ENCODE measurements at places on chromosomes 4 and X. TPM values are rescaled to one million over a fixed set of nuclear protein-coding genes. Genes with fewer than 3 reads are reported as not detected.

DNA sequence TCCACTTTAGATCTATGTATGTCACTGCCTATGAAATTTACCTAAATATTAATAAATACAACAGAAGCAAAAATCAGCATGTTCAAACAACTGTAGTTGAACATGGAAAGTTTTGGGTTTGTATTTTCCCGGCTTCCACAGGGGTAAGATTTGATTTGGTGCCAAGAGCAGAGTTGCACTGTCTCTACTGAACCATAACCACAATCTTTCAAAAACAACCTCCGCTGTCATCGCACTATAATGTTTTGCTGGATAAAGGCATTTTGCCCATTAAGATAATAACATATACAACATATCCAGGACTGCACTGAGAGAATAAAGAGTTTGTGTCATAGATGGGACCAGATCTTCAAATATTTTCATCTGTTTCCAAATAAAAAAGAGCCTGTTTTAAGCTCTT is 94.9 kb downstream of the TENM3 start:
- no peak overlapping the region for H3K27ac ChIP-seq
- DNase-seq = no peak
- no peaks in the 10 kb centered on the region for H3K27me3 ChIP-seq
- H3K4me1 ChIP-seq = no peaks in the 10 kb centered on the region
- no peak overlapping the region for H3K4me3 ChIP-seq
- no peaks in the 10 kb centered on the region for H3K36me3 ChIP-seq

- H3K36me3 ChIP-seq = no peaks in the 10 kb centered on the region
- no peaks in the 10 kb centered on the region for H3K27me3 ChIP-seq
- DNase-seq = no peak
- no peak overlapping the region for H3K4me3 ChIP-seq
- H3K4me1 ChIP-seq = no peaks in the 10 kb centered on the region
- H3K27ac ChIP-seq = no peak overlapping the region
Measured at GRCh38 chr4:52822583-52822971, 39.5 kb upstream of the RASL11B start.

DNA sequence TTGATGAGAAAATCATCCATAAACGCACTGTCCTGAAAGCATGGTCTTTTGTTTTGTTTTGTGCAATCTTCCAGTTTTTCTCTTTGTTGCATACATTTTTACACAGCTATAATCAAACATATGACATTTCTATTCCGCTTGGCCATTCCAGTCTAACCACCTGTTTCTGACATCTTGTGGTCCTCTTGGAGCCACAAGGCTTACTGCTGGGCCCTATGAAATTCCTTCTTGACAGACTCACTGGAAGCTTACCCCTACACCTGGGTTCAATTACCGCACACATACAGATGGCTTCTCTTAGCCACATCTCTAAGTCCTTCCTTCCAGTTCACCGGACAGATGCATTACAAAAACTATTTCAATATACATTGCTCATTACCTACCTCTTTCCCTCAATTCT is 72.4 kb downstream of the PAPSS1 start:
- DNase-seq = no peak
- H3K36me3 ChIP-seq = peaks cover 32% of the 10 kb centered on the region
- no peak overlapping the region for H3K27ac ChIP-seq
- no peaks in the 10 kb centered on the region for H3K27me3 ChIP-seq

GRCh38 chr4:76476571-76476970 is 41.5 kb downstream of the SHROOM3 start:
- DNase-seq = no peak
- H3K27me3 ChIP-seq = no peaks in the 10 kb centered on the region
- no peaks in the 10 kb centered on the region for H3K36me3 ChIP-seq
- H3K4me3 ChIP-seq = no peak overlapping the region

DNA sequence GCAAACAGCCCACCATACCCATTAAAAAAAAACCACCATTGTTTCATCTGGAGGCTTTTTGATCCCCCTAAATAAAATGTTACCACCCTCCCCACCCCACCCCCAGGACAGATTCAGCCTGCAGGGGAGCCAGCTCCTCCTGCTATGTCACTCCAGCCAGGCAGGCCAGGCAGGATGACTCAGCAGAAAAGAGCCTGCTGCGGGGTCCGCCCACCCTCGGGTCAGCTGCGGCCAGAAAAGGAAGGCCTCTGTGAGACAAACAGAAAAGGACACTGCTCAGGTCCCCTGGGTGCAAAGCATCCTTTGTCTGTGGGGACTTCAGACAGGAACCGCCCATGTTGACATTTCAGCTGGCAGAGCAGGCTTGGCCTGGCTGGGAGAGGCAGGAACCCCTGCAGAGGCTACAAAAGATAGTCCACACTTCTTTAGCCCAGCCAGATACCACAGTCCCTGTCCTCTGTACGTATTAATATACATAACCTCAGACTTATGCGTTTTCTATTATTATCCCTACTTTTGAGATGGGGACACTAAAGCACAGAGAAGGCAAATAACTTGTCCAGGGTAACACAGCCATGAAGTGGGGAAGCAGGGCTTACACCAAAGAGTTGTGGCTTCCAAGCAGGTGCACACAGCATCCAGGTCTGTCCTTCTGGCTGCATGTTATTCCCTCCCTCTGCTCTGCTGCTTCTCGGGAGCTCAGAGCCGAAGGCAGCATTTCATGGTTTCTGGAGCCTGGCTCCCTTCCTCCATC is 147.7 kb downstream of the CPEB2 start:
- no peaks in the 10 kb centered on the region for H3K4me1 ChIP-seq
- no peaks in the 10 kb centered on the region for H3K27me3 ChIP-seq
- no peak overlapping the region for H3K4me3 ChIP-seq
- H3K36me3 ChIP-seq = no peaks in the 10 kb centered on the region
- DNase-seq = no peak

DNA sequence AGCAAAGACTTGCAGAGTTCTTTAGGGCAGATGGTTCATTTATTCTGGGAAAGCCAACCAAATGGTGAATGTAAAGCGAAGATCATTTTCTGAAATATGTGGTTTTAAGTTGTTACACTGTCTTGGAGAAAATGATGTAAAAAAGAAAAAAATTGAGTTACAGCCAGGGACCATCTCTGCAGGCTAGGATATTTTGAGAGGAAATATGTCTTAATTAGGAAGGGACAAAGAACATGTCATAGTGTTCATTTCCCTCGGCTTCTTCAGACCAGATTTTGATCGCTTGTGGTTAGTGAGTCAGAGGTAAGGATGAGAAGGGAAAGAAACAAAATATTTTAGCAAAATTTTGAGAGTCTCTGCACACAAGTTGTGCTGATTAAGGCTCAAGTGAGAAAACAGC is 59.0 kb upstream of the C1QTNF7 start:
- DNase-seq = no peak
- no peak overlapping the region for H3K4me3 ChIP-seq
- H3K27ac ChIP-seq = no peak overlapping the region
- no peaks in the 10 kb centered on the region for H3K27me3 ChIP-seq
- H3K4me1 ChIP-seq = no peaks in the 10 kb centered on the region

- no peaks in the 10 kb centered on the region for H3K27me3 ChIP-seq
- H3K27ac ChIP-seq = no peak overlapping the region
- no peak overlapping the region for H3K4me3 ChIP-seq
- H3K4me1 ChIP-seq = no peaks in the 10 kb centered on the region
- H3K36me3 ChIP-seq = no peaks in the 10 kb centered on the region
Measured at GRCh38 chrX:130984782-130985181, 73.4 kb upstream of the ARHGAP36 start.

- no peak for DNase-seq
- no peaks in the 10 kb centered on the region for H3K4me1 ChIP-seq
- no peaks in the 10 kb centered on the region for H3K36me3 ChIP-seq
- no peak overlapping the region for H3K27ac ChIP-seq
Measured at GRCh38 chr4:86055898-86056297, 304.0 kb downstream of the MAPK10 start.

GRCh38 chr4:53522334-53522733 is 69.0 kb downstream of the LNX1 start:
- H3K4me1 ChIP-seq = no peaks in the 10 kb centered on the region
- DNase-seq = no peak
- no peak overlapping the region for H3K27ac ChIP-seq
- H3K4me3 ChIP-seq = no peak overlapping the region

DNA sequence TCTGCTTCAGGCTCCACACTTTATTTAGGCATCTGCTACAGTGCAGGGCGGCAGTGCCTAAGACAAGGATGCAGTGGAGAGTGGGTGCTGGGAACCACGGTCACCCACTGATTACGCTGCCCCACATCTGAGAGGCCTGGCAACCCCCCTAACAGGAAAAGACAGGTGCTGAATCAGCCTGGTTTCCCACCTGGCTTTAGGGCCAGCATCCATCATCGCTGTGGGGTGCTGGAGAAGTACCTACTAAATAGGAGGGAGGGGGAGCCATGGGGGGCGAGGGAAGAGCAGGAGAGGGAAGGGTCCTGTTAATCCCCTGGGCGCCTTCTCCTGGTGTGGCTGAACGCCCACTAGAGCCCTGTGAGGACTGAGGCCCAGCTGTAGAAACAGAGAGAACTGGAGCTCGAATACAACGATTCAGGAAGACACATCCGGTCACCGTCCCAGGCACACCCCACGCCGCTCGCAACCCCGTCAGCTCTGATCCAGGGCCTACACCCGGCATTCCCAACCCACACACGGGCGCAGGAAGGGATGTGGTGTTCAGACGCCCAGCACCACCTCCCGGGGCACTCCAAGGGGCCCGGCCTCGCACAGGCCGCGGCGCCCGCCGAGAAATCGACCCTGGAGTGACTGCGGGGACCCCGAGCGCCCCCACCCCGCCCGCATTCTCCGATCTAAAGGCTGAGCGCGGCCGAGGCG is 554 bp downstream of the DCTD start:
- H3K27ac ChIP-seq = peak overlapping the region; percentile 76
- DNase-seq = no peak
- no peaks in the 10 kb centered on the region for H3K27me3 ChIP-seq
- peak overlapping the region; percentile 63 for H3K4me3 ChIP-seq
- H3K4me1 ChIP-seq = peaks cover 20% of the 10 kb centered on the region

DNA sequence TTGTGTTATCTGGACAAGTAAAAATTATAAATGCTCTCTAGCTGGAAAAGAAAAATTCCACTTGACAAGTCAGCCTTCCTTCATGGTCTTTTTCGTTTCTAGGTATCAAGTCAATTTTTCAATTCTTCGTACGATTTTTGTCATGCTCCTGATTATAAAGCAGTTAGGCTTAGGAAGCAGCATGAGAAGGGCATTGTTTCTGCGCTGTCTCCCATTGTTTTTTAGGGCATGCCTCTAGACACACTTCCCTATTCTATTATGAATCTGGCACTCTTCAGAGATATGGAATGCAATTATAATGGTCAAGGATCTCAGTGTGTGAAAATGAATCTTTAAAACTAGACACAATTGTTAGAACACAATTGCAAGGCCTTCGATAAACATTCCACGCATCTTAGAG is 164.1 kb upstream of the FAT1 start:
- no peak overlapping the region for H3K27ac ChIP-seq
- no peak overlapping the region for H3K4me3 ChIP-seq
- DNase-seq = no peak
- H3K27me3 ChIP-seq = no peaks in the 10 kb centered on the region

DNA sequence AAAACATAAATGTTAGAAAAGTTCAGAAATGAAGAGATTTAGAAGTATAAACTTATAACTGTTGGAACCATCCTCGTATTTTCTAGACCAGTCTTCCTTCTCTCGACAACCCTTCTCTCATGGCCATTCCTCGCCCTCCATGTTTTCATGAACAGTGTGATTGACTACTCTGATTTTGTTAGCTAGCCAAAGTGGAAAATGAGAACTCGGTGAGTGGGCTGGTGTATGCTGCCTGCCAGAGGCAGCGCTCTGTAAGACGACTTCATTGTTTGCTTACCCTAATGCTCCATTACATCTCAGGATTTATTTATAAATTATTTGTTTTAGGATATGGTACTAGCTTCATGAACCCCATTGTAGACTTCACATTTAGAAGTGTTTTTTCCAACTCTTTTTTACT is 153.0 kb downstream of the CBR4 start:
- H3K36me3 ChIP-seq = no peaks in the 10 kb centered on the region
- H3K27me3 ChIP-seq = no peaks in the 10 kb centered on the region
- H3K4me3 ChIP-seq = no peak overlapping the region
- DNase-seq = no peak

DNA sequence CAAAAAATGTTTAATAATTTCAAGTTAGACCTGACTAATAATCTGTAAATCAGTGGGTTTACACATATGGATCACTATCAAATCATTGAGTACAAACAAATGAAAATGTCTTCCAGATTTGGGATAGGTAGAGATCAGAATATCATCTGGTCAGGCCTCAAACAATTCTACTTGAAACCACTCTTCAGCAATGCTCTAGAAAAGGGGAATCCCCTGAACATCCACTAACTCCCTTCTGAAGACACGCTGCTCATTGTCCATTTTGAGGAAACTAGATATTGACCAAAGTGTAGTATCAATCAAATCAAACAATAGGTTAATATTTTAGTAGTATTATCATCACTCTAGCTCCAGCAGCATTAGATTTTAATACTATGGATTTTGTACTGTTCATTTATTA is 46.3 kb downstream of the SULT1E1 start:
- no peak for DNase-seq
- H3K27ac ChIP-seq = no peak overlapping the region
- H3K27me3 ChIP-seq = no peaks in the 10 kb centered on the region
- no peaks in the 10 kb centered on the region for H3K4me1 ChIP-seq

DNA sequence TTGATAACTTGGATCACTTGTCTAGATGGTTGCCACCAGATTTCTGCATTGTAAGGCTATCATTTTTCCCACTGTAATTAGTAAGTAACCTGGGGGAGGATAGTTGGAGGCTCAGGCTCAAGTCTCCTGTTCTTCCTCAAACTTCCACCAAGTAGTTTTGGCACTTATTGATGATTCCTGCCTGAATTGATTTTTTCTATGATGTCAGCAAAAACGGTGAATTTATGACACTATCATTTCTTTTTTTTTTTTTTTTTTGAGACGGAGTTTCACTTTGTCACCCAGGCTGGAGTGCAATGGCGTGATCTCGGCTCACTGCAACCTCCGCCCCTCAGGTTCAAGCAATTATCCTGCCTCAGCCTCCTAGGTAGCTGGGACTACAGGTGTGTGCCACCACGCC is 12.4 kb downstream of the TMSB4X start:
- H3K27ac ChIP-seq = no peak overlapping the region
- H3K36me3 ChIP-seq = no peaks in the 10 kb centered on the region
- H3K4me3 ChIP-seq = no peak overlapping the region
- peaks cover 56% of the 10 kb centered on the region for H3K4me1 ChIP-seq
- H3K27me3 ChIP-seq = no peaks in the 10 kb centered on the region
- no peak for DNase-seq

- no peaks in the 10 kb centered on the region for H3K27me3 ChIP-seq
- no peaks in the 10 kb centered on the region for H3K36me3 ChIP-seq
- no peaks in the 10 kb centered on the region for H3K4me1 ChIP-seq
- DNase-seq = no peak
- no peak overlapping the region for H3K27ac ChIP-seq
Measured at GRCh38 chrX:4059893-4060292, 346.4 kb upstream of the PRKX start.

DNA sequence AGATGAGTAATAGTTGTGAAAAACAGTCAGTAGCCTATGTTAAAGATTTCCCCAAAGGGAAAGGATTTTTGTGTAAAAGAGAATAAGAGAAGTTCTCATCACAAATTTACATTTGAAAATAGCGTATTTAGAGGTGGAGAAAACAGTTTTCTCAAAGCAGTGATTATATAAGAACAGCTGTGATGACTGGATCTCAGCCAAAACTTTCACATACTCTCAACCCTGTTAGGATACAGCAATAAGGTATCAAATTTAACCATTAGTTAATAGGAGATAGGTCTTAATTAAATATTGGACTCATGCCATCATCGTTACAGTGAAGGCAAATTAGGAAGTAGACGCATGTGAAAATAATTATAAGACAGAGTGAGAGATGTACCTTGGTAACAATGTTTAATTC is 622.7 kb downstream of the PCDH18 start:
- DNase-seq = no peak
- no peaks in the 10 kb centered on the region for H3K4me1 ChIP-seq
- H3K4me3 ChIP-seq = no peak overlapping the region

CT47C1 gene
- total RNA-seq = not detected

GSPT2 gene
- 6.2 TPM for total RNA-seq

TSPAN7 gene
- total RNA-seq = 0.27 TPM

CYSLTR1 gene
- 14.7 TPM for total RNA-seq

Data from naive thymus-derived CD4-positive, alpha-beta T cell (primary cell).